NCI-H1048 (cell line): ENCODE measurements at places on chromosomes 7 and 10.

DNA sequence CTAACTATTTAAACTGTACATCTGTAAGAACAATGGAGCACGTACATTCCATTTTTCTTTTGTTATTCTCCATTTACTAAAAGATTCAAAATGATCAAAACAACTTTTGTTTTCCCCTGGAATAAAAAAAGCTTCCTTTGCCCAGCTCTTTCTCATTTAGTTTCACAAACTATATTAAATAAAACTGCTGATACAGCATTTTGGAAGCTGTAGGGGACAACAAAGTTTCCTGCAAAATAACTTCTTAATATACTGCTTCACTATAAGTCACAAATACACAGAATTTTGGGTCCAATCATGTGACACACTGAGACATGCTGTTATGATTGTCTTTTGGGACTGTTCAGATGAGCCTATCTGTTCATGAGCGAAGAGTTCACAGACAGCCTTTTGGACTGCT is 222.4 kb downstream of the ADAM12 start:
- no peak for DNase-seq

DNA sequence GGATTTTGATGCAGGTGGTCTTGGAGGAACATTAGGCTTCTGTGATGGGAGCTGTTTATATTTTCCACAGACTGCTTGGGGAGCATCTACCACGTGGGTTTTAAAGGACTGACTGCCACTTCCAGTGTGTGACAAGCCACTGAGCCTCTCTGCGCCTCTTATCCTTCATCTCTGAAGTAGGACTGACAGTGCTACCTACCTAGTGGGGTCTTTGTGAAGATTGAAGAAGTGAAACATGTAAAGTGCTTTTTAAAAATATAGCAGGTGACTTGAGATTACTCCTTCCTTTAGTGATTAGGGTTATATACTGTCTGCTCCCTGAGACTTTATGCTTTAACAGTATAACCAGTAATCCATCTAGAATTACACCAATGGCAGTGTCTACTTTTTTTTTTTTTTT is 29.9 kb downstream of the NKX2-3 start:
- DNase-seq: no peak

DNA sequence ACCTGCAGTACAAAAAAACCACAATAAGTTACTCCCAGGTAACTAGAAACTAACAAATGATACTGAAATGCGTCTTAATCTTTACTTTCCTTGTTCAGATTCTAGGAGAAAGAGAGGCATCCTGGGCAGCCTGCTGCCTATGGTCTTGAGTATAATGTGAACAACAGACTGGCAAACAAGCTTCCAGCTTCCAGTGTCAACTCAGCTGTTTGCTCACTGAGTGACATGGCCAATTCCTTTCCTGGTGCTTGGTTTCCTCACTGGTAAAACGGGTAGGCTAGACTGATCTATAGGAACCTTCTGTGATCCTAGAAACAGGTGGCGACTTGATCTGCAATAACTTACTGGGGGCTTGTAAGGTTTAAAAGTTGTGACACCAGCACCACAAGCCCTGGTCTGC is 10.1 kb downstream of the POLR3A start:
- DNase-seq: no peak

DNA sequence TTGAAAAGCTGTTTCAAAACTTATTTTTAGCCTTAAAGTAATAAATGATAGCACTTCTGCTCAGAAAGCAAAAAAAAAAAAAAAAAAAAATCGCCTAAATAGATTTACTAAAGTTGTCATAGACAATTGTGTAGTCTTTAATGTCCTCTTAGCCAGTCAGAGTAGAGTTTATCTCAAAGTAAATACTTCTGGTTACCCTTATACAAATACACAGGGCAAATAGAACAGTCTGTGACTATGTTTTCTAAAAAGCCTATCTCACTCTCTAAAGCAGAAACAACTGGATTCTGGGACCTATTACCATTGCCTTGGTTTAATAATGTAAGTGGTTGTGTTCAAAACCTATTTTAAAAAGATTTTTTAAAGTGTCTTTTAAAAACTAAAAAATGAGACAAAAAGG is 156.2 kb upstream of the THSD7A start:
- no peak for DNase-seq

DNA sequence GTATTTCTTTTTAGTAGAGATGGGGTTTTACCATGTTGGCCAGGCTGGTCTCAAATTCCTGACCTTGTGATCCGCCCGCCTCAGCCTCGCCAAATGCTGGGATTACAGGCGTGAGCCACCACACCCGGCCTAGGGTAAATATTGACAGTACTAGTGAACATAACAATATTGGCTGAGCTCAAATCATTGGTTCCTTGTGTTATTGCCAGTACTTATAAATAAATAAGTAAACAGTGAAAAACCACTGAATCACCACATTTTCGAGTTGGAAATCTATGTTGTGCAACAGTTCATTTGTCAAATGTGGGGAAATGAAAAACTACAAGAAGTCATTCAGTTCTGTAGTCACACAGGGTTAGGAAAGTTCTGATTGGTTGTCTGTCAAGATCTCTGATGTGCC is 15.8 kb downstream of the RPP30 start:
- DNase-seq: no peak

- DNase-seq: no peak
Measured at GRCh38 chr10:74306227-74306982, 155.4 kb downstream of the ADK start.

GRCh38 chr7:140284062-140284461 is 107.3 kb upstream of the KDM7A start:
- DNase-seq: no peak
